ENCODE measurements at places on chromosomes 11 and 22.

DNA sequence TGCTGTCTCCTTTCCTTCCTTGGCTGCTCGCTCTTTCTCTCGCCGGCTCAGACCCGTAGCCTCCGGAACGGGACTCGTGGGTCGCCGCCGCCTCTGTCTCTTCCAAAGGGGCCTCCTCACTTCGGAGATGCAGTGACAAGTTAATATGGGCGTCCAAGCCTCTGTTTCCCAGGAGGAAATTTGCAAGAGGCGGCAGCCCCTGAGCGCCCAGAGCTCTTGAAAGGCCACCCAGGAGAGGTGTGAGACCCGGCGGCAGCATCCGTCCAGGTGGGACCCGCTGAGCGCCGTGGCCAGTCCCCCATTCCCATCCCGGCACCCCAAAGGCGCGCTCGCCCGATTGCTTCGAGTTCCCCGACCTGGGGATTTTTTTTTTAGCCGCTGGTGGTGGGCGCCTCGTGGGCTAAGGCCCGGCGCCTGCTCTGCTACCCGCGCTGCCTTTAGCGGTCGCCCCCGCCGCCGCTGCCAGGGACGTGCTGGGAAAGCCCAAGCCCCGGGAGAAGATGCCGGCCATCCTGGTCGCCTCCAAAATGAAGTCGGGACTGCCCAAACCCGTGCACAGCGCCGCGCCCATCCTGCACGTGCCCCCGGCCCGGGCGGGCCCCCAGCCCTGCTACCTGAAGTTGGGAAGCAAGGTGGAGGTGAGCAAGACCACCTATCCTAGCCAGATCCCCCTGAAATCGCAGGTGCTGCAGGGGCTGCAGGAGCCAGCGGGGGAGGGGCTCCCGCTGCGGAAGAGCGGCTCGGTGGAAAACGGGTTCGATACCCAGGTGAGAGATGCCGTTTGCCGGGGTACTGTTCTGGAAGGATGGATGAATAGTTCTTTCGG is 772 bp downstream of the NAV2 start:
- peak; percentile 8 for DNase-seq

GRCh38 chr22:21959274-21960074 is 6.8 kb upstream of the PPM1F start:
- no peak for DNase-seq

- DNase-seq, result no peak
Observed at GRCh38 chr11:37786214-37786755, 1188.2 kb upstream of the RAG2 start.

DNA sequence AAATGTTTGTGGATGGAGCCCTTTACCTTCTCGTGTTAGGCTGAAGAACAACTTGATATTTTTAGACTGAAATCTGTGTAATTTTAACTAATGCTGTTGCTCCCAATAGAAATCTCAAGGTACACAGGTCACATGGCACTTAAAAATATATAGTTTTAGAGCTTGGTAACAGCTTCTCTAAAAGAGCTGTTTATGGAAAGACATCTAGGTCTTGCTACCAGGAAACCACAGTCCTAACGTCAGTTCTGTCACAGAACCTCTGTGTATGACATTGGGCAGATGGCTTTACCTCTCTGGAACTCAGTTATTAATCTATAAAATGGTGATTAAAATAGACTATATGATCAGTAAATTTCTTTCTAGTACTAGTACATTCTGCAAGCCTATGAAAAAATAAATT is 35.4 kb downstream of the PAK1 start:
- DNase-seq, result no peak

DNA sequence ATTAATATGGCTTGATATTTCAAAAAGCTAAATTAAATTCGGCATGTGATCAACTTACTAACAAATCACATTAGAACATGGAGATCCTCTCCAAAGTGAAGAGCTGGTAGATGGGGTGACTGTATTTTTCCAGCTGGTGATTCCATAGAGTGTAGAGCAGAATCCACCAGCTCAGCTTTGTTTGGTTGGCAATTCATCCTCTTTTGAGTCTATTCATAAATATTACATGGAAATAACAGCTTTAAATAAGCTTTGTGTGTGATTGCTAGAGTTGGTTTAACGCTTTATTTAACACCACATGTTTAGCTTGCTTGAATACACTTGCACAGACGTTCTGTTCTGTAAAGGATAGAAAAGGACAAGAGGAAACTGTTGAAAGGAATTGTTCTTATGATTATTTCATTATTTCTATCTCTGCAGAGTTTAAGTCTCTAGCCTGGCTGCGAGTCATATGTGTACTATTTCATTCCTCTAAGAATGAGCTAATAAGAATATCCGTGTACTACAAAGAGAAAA is 738.3 kb upstream of the KIRREL3 start:
- no peak for DNase-seq

GRCh38 chr22:50546326-50547262 is 895 bp downstream of the KLHDC7B start:
- no peak for DNase-seq

- DNase-seq, result no peak
Observed at GRCh38 chr22:48250286-48250895, 1487.9 kb downstream of the TBC1D22A start.

- no peak for DNase-seq
Observed at GRCh38 chr22:49267996-49268395, 559.7 kb downstream of the BRD1 start.

- DNase-seq, result no peak
Observed at GRCh38 chr11:121249039-121249663, 43.4 kb upstream of the SC5D start.

- no peak for DNase-seq
Observed at GRCh38 chr11:17637901-17638300, 81.5 kb upstream of the MYOD1 start.

Data from activated CD4-positive, alpha-beta T cell treated with anti-CD3 and anti-CD28 coated beads for 4 hours (primary cell).